ENCODE measurements at places on chromosomes 2 and 18.

GRCh38 chr18:79772865-79773696 lies 24.7 kb upstream of the KCNG2 start:
- no peak for DNase-seq

DNA sequence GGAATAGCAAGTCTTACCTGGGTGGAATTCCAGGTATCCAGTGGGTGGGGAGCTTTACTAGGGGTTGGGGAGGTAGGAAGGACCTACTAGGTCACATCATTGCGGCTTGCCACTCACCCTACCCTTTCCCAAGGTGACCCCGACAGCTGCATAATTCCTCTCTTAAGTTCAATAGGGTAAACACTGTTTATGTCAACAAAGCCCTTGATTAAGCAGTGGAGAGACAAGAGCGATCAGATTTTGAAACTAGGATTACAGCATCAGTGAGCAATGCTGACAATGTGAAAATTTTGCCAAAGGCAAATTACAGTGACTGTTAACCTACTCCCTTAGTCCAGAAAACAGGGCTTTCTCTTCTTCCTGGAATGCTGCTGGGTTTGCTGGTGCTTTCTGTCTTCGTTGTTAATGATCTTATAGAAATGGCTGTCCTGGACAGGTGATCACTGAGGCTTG lies 14.5 kb downstream of the SLC19A3 start:
- no peak for DNase-seq

DNA sequence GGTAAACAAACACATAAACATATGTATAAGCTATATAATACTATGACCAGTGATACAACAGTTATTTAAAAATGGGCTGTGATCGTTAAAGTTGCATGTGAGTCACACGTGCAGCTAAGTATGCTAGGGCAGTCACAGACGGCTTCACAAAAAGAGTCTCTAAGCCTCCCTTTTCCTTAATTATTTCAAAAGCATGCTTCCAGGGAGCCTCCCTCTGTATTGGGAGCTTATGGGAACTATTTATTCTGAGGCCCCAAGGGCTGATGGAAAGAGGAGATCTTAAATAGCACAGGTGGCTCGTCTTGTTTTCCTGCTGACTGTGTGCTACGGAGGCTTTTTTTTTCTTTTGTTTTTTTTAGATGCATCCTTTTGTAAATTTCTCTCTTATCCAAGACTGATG lies 94.3 kb downstream of the ADCYAP1 start:
- no peak for DNase-seq

DNA sequence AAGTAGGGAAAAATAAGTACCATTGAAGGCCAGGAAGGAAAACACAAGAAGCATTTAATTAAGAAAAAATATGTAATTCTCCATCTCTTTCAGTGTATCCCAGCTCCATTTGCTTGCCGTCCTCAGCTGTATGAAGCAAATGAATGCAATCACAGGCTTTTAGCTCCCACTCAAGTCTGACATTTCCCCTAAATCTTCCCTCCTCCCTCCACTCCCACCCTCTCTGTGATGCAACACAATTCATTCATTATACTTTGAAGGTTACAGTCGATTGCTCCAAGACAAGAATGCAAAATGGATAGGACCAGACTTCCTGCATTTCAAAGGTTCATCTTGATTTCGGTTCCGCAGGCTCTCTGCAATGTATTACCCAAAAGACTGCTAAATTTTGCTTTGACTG lies 172.7 kb upstream of the SERPINE2 start:
- DNase-seq, result no peak

GRCh38 chr2:135257383-135258090 lies 205.4 kb downstream of the RAB3GAP1 start:
- DNase-seq, result no peak

DNA sequence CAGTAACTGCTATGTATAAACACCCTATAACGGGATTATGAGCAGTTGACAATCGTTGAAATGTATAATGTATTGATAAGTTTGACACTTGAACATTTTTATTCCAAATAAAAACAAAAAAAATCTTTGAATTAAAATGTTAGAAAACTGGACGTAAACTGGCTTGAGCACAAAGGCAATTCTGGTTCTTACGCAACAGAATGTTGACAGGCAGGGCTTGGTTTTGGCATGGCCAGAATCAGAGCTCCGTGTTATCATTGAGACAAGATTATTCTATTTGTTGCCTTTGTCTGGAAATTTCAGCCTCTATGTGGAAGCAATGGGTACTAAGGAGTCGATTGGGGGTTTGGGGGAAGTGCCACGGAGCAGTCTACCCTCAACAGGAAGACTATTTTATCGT lies 1028.6 kb upstream of the ZEB2 start:
- no peak for DNase-seq

GRCh38 chr18:9711361-9712129 lies 3.4 kb downstream of the RAB31 start:
- DNase-seq, result no peak

DNA sequence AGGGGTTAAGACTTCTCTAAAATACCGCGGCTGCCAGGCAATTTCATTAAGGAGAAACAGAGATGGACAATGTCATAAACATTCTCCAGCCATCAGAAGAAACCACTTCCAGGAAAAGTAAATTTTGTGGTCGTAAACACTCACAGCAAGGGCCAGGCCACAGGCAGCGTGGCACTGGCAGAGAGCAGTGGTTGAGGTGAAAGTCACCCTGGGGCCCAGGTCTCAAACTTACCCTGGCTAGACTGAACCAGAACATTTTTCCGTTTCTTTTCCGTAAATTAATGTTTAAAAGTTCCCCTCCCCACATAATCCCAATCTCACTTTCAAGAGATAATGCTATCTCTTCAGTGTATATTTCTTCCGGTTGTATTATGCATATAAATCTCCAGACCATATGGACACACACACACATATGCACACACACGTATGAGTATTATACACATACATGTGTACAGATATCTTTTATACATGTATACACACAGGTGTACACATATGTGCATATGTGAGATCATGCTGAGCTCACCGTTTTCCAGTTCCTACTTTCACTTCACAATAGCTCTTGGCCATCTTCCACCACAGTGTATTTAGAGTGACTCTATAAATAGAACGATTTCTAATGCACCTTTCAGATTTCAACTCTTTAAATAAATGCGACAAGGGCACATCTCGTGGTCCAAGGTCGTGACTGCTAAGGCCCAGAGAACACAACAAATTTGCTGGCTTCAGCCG lies 90.1 kb downstream of the MALT1 start:
- DNase-seq, result no peak

DNA sequence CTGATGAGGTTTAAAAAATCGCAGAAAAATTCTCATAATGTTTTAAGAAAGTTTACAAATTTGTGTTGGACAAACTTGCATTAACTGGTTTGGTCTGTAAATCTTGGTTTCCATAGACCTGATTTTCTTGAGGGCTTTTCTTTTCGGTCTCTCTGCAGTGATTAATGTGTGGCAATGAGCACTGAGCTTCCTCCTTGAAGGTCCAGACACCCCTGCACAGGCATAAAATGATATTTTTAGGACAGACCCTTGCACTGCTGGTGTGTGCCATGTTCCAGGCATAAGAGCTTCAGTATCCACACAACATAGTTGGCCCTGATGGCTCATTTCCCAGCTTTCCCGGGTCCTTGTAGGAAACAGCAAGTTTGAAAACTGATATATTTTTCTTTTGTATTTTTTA lies 33.7 kb downstream of the MRPL33 start:
- no peak for DNase-seq

- DNase-seq, result no peak
Measured at GRCh38 chr2:25590921-25591505, 82.4 kb downstream of the DTNB start.

DNA sequence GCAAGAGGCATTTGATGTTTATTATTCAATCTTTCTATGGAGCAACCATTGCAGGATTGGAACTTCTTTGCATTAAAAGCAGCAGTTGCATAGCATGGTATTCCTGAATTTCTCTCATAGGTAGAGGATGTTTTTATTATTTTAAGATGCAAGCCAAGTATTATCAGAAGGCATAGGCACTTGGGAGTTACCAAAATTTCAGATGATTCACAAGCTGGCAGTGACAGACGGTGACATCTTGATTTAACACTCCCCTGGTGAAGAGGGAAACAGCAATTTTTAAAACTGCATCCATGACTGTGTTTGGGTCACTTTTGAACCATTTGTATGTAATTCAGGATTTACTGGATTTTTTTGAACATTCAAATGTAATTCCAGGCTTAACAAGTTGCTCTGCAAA lies 654.3 kb downstream of the SLC4A3 start:
- DNase-seq, result no peak

- DNase-seq, result no peak
Measured at GRCh38 chr2:88824951-88825350, 133.5 kb downstream of the RPIA start.

GRCh38 chr18:58230438-58231179 lies 186.6 kb downstream of the NEDD4L start:
- no peak for DNase-seq

DNA sequence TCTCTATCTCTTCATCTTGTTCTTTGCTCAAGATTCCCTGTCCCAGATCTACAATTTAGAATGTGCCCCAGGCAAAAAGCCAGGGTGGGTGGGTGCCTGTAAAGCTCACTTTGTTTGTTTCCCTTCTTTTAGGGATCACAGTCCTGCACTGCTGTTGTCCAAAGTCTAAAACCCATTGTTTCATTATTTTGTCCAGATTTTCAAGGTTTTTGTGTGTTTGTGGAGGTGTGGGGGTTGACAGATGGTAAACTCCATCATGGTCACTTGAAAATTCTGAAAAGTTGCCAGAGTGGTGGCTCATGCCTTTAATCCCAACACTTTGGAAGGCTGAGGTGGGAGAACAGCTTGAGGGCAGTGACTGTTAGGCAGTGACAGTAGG lies 41.5 kb downstream of the YES1 start:
- DNase-seq, result no peak
